ENCODE measurements at places on chromosomes 13 and 19. TPM values are rescaled to one million over a fixed set of nuclear protein-coding genes. Genes with fewer than 3 reads are reported as not detected.
A peak's percentile ranks its signal among the peaks of the same experiment; 100 is the strongest.

DNA sequence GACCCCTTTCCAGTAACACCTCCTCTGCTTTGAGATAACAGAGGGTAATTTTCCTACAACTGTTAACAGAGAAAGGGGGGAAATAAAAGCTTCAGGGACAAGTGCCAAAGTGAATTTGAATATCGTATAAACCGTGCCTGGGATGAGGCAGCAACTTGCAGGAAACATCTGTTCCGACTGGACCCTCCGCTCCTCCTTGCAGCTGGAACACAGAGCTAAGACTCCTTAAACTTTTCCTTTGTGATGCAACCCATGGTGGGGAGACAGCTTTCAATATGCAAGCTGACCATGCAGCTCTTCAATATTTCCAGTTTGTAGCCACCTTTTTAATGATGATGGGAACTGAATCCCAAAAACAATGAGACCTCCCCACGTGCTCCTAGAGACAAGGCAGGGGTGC lies 432.6 kb downstream of the ZNF536 start:
- no peak overlapping the region for H3K4me3 ChIP-seq
- H3K4me1 ChIP-seq, result no peaks in the 10 kb centered on the region
- no peaks in the 10 kb centered on the region for H3K36me3 ChIP-seq
- no peaks in the 10 kb centered on the region for H3K27me3 ChIP-seq

DNA sequence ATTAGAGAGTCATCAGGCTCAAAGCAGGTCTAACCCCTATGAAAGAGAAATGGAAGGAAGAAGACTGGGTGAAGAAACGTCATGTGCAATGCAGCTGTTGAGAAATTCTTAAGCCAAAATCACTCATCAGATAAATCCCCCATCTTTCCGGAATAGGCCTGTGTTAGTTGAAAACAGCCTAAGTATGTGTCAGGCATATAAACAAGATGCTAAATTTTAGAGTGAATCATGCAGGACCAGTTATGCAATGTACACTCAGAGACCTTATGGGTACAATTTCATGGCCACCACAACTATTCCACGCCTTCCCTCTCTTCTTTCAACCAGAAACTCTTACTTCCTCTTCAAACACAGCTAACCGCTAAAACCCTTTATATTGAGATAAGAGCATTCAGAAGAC lies 717.7 kb upstream of the ATXN8OS start:
- no peak overlapping the region for H3K4me3 ChIP-seq
- no peaks in the 10 kb centered on the region for H3K4me1 ChIP-seq
- H3K36me3 ChIP-seq, result no peaks in the 10 kb centered on the region
- DNase-seq, result no peak
- H3K27me3 ChIP-seq, result no peaks in the 10 kb centered on the region
- H3K27ac ChIP-seq, result no peak overlapping the region

- H3K27ac ChIP-seq, result no peak overlapping the region
- peak; percentile 18 for DNase-seq
- no peaks in the 10 kb centered on the region for H3K27me3 ChIP-seq
- H3K4me1 ChIP-seq, result peaks cover 85% of the 10 kb centered on the region
- no peak overlapping the region for H3K4me3 ChIP-seq
Observed at GRCh38 chr13:99376132-99376531, 68.9 kb upstream of the GPR183 start.

- no peak for DNase-seq
- H3K36me3 ChIP-seq, result no peaks in the 10 kb centered on the region
- no peak overlapping the region for H3K4me3 ChIP-seq
Observed at GRCh38 chr19:18985257-18985656, 44.2 kb upstream of the HOMER3 start.

GRCh38 chr13:113923376-113924063 lies 50.4 kb downstream of the C13orf46 start:
- no peak overlapping the region for H3K4me3 ChIP-seq
- H3K27me3 ChIP-seq, result peaks cover 12% of the 10 kb centered on the region
- DNase-seq, result no peak
- H3K27ac ChIP-seq, result no peak overlapping the region
- H3K36me3 ChIP-seq, result no peaks in the 10 kb centered on the region

GRCh38 chr13:20389696-20390525 lies 135.7 kb downstream of the CRYL1 start:
- peak; percentile 7 for DNase-seq
- H3K4me3 ChIP-seq, result no peak overlapping the region
- H3K27ac ChIP-seq, result no peak overlapping the region
- H3K27me3 ChIP-seq, result no peaks in the 10 kb centered on the region
- H3K4me1 ChIP-seq, result peaks cover 19% of the 10 kb centered on the region
- H3K36me3 ChIP-seq, result no peaks in the 10 kb centered on the region

DNA sequence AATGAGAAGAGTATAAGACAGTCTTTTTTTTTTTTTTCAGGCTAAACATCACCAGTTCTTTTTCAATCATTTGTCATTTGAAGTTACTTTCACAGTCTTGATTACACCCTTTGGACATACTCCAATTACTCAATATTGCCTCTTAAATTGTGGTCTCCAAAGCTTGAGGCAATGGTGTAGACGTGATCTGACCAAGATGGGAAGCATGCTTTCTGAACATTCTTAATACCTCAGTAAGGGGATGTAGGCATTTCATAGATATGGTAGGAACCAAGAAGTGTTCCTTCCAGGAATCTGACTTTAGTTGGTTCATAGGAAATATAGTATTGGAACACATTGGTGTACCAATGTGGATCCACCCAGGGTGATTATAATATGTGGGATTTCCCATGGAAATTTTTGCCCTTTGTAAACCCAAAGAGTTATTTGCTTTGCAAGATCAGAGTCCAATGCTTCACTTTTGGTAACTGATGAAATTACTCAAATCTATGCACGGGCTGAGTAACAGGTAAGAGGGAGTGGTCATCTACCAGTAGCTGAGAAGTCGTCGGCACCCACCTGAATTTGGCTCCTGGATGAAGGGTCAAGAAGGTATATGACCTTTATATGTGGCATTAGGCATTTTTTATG lies 62.2 kb downstream of the ERCC5 start:
- H3K4me3 ChIP-seq, result no peak overlapping the region
- H3K27ac ChIP-seq, result no peak overlapping the region
- DNase-seq, result no peak
- no peaks in the 10 kb centered on the region for H3K4me1 ChIP-seq
- H3K27me3 ChIP-seq, result peaks cover 16% of the 10 kb centered on the region

DNA sequence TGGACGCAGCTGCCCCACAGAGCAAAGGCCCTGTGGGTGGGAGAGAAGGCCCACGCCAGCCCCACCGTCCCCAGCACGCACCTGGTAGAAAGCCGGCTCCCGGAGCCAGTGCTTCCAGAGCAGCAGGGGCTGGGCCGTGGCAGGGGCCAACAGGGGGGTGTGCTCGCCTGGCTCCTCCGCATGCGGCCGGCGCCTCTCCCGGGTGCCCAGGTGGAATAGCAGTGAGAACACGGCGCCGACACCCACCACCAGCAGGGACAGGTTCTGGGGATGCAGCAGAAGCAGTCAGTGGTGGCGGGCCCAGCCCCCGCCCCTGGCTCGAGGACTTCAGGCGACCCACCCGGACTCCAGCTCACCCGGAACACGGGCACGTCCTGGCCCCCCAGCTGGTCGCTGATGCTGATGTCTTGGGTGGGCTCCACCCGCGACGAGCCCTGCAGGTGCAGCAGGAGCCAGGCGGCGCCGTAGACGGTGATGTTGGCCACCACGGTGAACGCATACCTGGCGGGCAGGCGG lies 8.9 kb downstream of the TEKTIP1 start:
- no peak for DNase-seq
- no peak overlapping the region for H3K27ac ChIP-seq
- H3K36me3 ChIP-seq, result peaks cover 18% of the 10 kb centered on the region
- no peak overlapping the region for H3K4me3 ChIP-seq

DNA sequence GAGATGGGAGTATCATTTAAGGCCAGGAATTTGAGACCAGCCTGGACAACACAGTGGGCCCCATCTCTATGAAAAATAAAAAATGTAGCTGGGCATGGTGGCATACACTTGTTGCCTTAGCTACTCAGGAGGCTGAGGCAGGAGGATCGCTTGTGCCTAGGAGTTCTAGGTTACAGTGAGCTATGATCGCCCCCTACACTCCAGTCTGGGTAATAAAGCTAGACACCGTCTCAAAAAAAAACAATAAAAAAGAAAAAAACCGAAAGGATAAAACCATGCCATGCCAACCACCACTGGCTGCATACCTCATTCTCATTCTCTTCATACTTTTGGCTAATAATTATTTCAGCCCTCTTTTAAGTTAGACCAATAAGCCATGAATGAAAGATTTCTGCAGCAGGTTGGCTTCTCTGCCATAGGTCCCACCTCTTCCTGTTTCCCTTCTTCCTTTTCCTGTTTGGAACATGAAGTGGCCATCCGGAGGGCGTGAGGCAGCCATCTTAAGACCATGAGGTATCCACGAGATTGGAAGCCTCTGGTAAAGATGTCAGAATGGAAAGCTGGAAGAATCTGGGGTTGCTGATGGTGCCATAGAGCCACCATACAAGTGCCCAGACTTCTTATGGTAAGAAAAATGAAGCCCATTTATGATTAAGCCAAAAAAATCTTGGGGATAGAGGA lies 171.3 kb downstream of the CACNA1A start:
- no peaks in the 10 kb centered on the region for H3K4me1 ChIP-seq
- no peaks in the 10 kb centered on the region for H3K36me3 ChIP-seq
- no peaks in the 10 kb centered on the region for H3K27me3 ChIP-seq
- no peak overlapping the region for H3K27ac ChIP-seq

DNA sequence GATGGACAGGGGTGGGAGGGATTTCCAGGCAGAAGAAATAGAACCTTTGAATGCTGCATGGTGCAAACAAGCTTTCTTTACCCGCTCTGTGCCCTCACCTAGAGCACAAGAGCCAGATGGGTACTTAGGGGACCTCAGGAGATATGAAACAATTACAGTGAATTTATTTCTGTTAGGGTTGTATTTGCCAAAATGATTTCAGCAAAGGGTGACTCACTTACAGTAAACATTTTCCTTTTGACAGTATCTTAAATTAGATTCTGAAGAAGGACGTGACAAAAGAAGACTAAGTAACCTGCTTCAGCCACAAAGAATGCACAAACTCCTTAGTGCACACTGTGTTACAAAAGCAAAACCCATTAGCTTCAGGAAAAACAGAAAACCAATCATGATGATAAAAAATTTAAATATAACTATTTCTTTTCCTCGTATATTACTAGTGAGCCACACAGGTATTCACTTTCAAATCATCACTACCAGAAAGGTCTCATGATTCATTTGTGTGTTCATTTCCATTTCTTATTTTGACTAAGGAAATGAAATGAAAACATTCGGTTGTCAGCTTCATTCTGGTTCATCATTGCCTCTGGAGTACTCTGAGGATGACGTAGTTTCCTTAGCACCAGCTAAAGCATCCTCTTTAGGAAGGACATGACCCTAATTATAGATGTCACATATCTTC lies 158.8 kb downstream of the NHLRC3 start:
- no peaks in the 10 kb centered on the region for H3K36me3 ChIP-seq
- DNase-seq, result no peak
- H3K27ac ChIP-seq, result no peak overlapping the region
- no peaks in the 10 kb centered on the region for H3K4me1 ChIP-seq

GRCh38 chr19:52584736-52585440 lies 14.8 kb downstream of the ZNF701 start:
- H3K36me3 ChIP-seq, result peaks cover 89% of the 10 kb centered on the region
- no peaks in the 10 kb centered on the region for H3K4me1 ChIP-seq
- H3K27me3 ChIP-seq, result no peaks in the 10 kb centered on the region
- no peak overlapping the region for H3K27ac ChIP-seq
- no peak for DNase-seq

- H3K27me3 ChIP-seq, result no peaks in the 10 kb centered on the region
- peaks cover 40% of the 10 kb centered on the region for H3K36me3 ChIP-seq
- no peak for DNase-seq
- H3K4me1 ChIP-seq, result peaks cover 32% of the 10 kb centered on the region
- peak overlapping the region; percentile 47 for H3K4me3 ChIP-seq
- H3K27ac ChIP-seq, result peak overlapping the region; percentile 70
Observed at GRCh38 chr13:48443442-48444208, 30.7 kb upstream of the LPAR6 start.

DNA sequence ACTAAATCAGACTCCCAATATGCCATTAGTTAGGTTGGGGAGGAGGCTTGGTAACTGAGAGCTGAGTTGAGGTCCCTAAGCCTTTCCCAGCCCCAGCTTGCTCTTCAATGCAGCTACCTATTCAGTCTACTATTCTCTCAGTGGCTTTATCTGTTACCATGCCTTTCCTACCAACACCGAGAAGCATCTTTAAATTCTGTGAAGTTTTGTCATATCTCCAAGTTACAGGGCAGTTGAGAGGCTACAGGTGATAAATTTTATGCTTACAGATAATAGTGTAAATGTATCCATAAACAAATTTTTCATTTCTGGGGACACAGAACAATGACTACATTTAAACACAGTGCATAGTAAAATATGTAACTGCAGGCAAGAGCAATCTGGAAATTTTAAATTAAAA lies 110.6 kb downstream of the ELF1 start:
- no peak overlapping the region for H3K4me3 ChIP-seq
- no peak overlapping the region for H3K27ac ChIP-seq
- H3K4me1 ChIP-seq, result no peaks in the 10 kb centered on the region
- H3K36me3 ChIP-seq, result peaks cover 11% of the 10 kb centered on the region
- no peak for DNase-seq

DNA sequence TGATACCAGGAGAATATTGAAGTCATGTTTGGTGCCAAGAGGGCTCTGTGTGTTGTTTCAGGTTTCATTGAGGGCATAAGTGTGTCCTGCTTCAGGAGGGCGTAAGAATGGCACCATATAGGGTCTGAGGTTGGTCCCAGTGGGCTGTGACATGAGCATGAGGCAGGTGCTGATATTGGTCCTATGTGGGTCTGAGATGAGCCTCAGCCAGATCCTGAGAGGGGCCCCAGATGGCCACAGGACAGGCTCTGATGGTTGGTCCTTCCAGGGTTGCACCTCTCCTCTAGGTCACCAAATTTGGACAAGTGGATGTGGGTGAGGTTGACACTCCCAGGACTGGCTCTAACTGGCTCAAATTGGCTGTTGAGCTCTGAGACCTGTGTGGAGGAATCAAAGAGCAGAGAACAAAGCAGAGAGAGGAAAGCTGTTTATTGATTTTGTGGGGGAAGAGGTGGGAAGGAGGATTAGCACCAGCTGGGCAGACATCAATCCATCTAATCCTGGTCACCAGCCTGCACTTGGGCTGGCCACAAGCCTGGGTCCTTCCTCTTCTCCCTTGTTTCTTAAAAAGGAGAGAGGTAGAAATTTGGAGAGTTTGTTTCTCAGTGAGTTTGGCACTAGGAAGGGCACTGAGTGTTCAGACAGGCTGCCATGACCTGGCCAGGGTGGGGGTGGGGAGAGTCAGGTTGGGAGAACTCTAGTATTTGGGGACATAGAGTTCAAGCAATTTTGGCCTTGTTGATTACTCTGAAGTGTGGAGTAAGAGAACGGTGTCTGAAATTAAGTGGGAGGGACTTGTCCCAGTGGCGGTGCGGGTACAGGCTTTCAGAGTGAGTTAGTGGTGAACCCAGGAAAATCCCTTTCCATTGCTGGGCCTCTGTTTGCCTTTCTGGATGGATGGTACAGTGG lies 38.7 kb downstream of the CYP2B6 start:
- no peaks in the 10 kb centered on the region for H3K36me3 ChIP-seq
- H3K4me3 ChIP-seq, result no peak overlapping the region
- peaks cover 29% of the 10 kb centered on the region for H3K27me3 ChIP-seq
- H3K4me1 ChIP-seq, result peaks cover 4% of the 10 kb centered on the region
- no peak overlapping the region for H3K27ac ChIP-seq

- H3K27ac ChIP-seq, result peak overlapping the region; percentile 98
- peak overlapping the region; percentile 74 for H3K4me3 ChIP-seq
- no peak for DNase-seq
- H3K27me3 ChIP-seq, result no peaks in the 10 kb centered on the region
- peaks cover 70% of the 10 kb centered on the region for H3K4me1 ChIP-seq
Observed at GRCh38 chr13:40189898-40190630, 476.4 kb downstream of the FOXO1 start.

- H3K27me3 ChIP-seq, result no peaks in the 10 kb centered on the region
- no peaks in the 10 kb centered on the region for H3K36me3 ChIP-seq
- no peak overlapping the region for H3K4me3 ChIP-seq
- no peaks in the 10 kb centered on the region for H3K4me1 ChIP-seq
Observed at GRCh38 chr19:19098703-19099632, 35.2 kb downstream of the SLC25A42 start.

The SMIM17 gene
- total RNA-seq, result 0.31 TPM

The KLK3 gene
- total RNA-seq, result not detected

The CGB8 gene
- total RNA-seq, result not detected

Measured in activated CD8-positive, alpha-beta T cell treated with anti-CD3 and anti-CD28 coated beads, Interleukin-2, amount 10 ng/mL, durations not matched to agents 7 days and 5 days (primary cell).